ENCODE measurements at places on chromosomes 3 and 15.

- DNase-seq = no peak
Observed at GRCh38 chr15:51620641-51621040, 1.9 kb downstream of the DMXL2 start.

GRCh38 chr3:50168388-50168787 lies 13.3 kb downstream of the SEMA3F start:
- no peak for DNase-seq

- DNase-seq = no peak
Observed at GRCh38 chr3:106829206-106829605, 548.0 kb upstream of the CCDC54 start.

GRCh38 chr3:169668072-169668956 lies 4.8 kb upstream of the MECOM start:
- DNase-seq = no peak

GRCh38 chr3:25288413-25288812 lies 139.7 kb upstream of the RARB start:
- no peak for DNase-seq

GRCh38 chr3:130733236-130733875 lies 13.3 kb downstream of the PIK3R4 start:
- DNase-seq = no peak

GRCh38 chr3:172776049-172776717 lies 25.7 kb downstream of the ECT2 start:
- DNase-seq = no peak

GRCh38 chr3:173402656-173403055 lies 5.1 kb downstream of the NLGN1 start:
- no peak for DNase-seq

GRCh38 chr3:6444888-6445658 lies 415.8 kb upstream of the GRM7 start:
- DNase-seq = no peak

DNA sequence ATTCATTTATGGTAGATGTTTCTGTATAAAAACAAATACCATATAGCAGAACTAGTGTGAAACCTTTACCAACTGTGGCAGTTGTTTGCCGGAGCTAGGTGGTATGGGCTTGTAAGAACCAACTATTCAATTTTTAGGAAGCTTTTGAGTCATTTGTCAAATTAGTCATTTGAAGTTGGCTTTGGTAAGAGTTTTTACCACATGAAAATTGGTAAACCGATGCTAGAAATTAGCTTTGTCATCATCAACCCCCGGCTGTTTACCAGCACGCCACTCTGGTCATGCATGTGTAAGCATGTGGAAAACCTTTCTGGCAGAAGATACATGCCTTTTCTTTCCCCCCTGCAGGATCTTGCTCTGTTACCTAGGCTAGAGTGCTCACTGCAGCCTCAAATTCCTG lies 63.3 kb downstream of the IL1RAP start:
- no peak for DNase-seq

GRCh38 chr3:196942915-196943277 lies 568 bp upstream of the NCBP2 start:
- peak; percentile 4 for DNase-seq

GRCh38 chr3:38636881-38637280 lies 12.6 kb downstream of the SCN5A start:
- DNase-seq = no peak

DNA sequence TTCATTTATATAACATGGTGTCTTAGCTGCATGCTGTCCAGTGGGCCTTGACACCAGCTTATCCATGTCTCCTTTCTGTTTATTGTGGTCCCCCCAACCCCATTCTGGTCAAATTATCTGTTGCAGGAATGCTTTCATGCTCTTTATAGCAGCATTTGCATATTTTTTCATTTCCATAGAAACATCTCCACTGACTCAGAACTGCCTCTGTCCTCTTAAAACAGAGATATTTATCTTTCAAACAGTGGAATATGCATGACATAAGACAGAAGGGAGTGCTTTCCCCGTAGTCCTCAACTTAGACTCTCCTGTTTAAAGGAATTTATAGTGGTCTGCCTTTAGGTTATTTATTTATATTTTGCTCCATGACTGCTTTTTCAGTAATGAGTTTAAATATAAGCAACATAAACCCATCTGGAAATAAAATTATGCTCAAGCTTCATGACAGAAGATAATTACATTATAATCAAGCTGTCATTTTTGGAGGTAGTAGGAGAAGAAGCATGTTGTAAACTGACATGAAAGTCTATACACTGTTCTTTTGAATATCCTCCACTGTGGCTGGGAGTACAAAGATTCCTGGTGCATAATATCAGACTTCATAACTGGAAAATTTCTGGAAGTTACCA lies 179.5 kb upstream of the CD96 start:
- no peak for DNase-seq

DNA sequence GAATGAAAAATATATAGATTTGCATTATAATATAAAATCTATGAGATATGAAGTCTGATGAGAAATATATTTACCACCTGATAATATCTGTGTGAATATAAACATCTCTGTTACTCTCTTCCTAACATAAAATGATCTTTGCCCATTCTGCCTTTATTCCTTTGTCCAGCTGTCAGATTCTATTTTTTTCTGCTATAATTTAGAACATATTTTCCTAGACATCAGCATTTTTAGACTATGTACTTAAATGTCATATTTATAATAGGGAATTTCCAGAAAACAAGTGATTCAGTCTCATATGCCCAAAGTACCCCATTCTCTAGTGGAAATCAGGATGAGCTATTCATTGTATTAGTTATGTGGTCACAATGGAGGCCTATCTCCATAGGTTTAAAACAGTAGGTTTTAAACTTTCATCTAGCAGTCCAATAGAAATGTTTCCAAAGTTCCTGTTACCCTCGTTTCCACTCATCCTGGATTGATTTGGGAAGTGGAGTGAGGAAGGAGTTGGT lies 83.3 kb downstream of the FILIP1L start:
- no peak for DNase-seq

DNA sequence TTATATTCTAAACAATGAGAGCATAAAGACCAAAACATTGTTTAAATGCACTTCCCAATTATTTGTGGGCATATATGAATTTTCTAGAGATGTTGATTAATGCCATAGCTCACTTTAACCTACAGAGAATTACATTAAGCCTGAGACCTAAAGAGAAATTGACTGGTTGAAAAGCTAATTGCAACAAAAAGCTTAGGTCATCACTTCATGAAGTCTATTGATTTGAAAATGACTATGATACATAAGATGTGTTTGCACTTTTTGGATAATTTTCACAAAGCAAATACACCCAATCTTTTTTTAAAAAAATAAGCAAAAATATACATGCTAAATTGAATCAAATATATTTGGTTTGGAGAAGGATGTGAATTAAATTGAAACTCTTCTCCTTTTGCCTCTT lies 532.8 kb upstream of the GOLIM4 start:
- DNase-seq = no peak

GRCh38 chr3:142965581-142965980 lies 2.1 kb upstream of the PAQR9 start:
- no peak for DNase-seq

DNA sequence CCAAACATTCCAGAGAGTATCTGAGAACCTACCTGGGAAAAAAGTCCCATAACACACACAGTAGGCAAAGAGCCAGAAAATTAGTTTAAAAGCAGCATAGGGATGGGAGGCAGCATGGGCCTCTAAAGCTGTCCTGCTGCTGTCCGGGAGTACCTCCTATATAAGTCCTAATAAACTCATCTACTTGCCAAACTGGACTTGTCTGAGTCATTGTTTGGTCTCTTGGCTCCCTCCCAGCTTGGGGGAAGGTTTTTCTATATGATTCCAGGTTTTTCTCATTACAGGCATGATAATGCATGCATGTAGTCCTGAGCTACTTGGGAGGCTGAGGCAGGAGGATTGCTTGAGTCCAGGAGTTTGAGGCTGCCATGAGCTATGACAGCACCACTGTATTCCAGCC lies 17.5 kb upstream of the HACD2 start:
- no peak for DNase-seq

DNA sequence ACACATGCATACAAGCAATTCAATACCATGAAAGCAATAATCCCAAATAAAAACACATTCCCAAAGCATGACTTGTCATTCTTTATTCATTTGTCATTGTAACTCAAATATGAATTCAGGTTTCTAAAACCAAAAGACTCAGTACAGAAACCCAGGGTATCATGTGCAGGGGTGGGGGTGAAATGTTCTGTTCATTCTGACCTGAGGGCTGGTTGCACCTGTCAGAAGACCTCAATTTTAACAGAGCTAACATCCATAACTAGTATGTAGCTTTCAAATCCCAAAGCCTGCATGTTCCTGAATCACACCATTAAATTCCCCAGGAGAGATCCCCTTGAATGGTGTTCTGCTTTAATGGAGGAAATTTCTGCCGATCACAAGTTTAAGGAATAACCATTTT lies 738.7 kb downstream of the MCTP2 start:
- no peak for DNase-seq

GRCh38 chr3:141386126-141386488 lies 17.8 kb downstream of the ZBTB38 start:
- DNase-seq = no peak

DNA sequence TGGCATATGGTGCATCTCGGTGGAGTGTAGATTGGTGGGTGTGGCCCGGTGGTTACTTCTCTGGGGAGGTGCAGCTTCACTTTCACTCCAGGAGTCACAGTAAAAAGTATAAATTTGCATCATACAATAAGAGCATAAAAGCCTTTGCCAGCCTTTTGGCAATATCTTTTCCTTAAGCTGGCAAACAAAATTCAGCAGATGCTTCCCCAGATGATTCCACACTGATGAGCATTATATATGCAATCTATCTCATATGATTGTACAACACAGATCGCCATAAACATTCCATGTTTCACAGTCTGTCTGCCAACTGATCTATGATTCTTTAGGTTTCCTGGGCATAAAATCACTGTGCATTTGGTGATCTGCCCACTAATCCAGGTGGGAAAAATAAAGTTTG lies 120.2 kb upstream of the ALCAM start:
- DNase-seq = no peak

DNA sequence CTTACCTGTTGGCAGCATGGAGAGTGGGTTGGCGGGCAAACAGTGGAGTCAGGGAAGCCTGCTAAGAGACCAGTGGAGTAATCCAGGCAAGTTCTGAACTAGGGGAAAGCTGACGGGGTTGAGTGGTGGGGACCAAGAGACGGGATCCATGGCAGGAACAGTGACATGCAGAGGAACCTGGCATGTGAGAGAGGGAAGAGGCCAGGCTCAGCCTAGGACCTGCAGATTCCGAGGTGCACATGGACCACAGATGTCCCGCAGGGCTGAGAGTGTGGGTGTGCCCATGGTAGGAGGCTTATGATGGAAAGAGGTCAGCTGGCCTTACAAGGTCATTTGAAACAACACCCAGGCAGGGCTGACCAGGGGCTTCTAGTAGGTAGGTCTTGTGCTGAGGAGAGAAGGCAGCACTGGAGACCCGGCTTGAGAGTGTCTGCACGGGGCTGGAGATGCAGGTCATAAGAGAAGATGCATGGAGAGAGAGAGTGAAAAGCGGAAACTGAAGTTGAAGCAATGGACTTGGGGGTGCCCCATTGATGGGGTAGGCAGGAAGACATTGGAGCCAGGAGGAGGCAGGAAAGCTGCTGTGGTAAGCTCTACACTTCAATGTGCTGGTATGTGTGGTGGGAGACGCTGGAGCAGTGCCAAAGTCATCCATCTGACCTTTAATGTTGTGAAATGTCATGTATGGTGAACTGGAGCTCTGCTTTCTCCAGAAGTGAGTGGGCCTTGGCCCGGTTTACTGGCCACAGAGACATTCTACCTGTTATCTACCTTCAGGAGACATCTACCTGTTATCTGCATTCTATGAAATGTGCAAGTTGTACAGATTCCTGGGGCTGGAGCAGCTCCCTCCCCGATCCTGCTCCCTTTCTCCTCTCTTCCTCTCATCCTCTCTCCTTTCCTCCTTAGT lies 4.6 kb downstream of the SPSB4 start:
- no peak for DNase-seq

GRCh38 chr3:197256836-197257444 lies 41.5 kb downstream of the DLG1 start:
- no peak for DNase-seq
